ENCODE measurements at places on chromosomes 12 and 14.

GRCh38 chr14:100407376-100408102 is 84.4 kb downstream of the SLC25A47 start:
- no peak for DNase-seq

GRCh38 chr12:16599081-16599480 is 6.9 kb downstream of the LMO3 start:
- no peak for DNase-seq

GRCh38 chr12:122836027-122836921 is 1.0 kb downstream of the HIP1R start:
- DNase-seq = no peak

DNA sequence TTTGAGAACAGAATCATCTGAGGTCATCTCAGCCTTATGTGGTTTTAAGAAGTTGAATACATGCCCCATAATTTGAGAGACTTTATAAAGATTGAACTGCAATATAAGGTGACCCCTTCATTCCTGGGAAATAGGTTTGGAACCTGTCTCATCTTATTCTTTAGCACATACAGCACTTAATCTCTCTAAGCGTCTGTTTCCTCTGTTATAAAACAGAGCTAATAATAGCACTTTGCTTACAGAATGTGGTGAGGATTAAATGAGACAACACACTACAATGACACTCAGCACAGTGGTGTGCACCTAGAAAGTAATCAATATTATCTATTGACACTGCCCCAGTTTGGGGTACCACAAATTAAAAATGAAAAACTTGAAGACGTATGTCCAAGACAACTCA is 102.1 kb downstream of the DUSP6 start:
- DNase-seq = no peak

DNA sequence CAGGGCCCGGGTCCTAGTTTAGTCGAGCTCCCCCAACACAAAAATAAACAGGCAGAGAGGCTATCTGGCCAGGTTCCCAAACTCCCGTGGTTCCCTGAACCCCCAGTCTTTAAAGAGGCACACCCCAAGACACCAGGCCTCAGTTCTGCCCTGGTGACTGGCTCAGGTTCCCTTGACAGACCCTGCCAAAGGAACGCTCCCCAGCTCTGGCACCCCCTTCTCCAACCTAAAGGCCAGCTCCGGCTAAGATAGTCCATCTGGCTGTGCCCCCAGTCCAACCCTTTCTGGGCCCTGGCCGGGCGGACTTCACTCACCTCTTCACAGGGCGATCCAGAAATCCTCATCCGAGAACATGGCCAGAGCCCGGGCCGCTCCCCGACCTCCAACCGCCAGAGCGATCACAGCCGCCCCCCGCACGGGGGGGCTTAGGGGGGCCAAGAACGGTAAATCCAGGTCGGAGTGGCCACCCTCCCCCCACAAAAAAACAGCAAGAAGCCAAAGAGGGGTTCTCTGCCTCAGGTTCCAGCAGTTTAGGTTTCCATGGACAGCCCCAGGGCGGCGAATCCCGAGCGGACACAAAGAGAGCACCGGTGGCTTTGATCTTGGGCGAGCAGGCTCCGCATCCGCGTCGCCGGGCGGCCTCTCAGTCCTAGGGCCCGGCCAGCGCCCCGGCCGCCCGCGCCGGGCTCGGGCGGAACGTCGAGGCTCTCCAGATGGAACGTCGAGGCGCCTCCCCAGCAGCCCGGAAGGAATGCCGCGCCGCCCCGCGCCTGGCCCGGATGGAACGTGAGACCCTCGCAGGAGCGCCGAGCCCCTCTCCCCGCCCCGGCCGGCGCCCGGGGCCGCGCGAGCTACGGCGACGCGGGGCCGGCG is 1.1 kb downstream of the KMT2D start:
- DNase-seq = no peak

DNA sequence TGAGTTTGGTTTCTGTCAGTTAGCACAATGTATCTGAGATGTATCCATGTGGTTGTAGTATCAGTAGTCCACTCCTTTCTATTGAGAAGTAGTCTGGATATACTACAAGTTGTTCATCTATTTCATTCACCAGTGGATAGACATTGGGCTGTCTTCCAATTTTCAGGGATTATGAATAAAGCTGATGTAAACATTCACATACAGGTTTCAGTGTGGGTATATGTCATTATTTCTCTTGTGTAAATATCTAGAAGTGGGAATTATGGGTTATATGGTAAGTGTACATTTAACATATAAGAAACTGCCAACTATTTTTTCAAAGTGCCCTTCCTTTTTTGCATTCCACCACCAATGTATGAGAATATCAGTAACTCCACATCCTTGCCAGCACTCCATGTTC is 35.9 kb downstream of the PHLDA1 start:
- no peak for DNase-seq

DNA sequence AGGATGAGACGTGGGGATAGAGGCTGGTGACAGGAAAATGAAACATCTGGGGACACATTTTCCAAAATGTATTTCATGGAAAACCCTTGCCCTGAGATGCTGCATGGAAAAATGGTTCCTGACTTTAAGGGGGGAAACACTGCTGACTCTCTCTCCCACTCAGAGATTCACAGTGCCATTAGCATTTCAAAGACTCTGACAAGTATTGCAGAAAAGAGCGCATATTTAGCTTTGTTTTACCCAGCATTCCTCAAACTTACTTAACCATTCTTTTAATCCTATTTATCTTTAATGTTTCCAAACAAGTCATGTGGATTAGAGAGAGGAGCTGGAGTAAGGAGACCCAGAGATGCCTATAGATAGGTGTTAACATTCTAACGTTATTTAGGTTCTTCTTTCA is 141.8 kb upstream of the DYRK2 start:
- no peak for DNase-seq

DNA sequence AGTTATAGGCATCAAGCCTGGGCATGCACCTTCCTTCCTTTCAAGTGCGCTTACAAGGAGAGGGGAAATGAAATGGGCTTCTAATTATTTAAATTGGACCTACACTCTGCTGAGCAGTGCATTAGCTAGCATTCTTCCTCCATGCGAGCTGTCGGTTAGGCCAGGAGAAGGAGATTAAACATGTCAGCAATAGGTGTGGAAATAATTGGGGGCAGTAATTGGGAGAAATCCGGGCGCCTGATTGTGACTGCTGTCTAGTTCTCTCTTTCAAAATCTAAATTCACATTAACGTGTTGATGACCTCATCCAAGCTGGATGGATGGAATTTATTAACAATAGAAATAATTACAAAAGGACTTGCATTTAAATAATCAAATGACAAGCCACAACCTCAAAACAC is 86.2 kb upstream of the SEL1L start:
- DNase-seq = no peak

GRCh38 chr12:124512667-124513296 is 54.6 kb downstream of the NCOR2 start:
- DNase-seq = peak; percentile 96

- no peak for DNase-seq
Measured at GRCh38 chr12:96824074-96824837, 82.8 kb upstream of the NEDD1 start.

DNA sequence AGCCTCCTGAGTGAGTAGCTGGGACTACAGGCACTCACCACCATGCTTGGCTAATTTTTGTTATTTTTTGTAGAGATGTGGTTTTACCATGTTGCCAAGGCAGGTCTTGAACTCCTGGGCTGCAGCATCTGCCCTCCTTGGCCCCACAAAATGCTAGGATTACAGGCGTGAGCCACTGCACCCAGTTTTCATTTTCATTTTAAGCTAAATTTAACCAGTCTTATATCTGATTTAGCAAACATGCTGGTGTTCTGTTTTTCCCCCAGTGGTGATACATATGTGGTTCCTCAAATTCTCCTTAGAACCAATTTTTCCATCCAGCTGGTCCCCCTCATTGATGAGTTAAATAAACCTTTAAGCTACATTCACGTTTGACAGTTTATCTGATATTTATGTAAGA is 43.8 kb upstream of the BICD1 start:
- no peak for DNase-seq

DNA sequence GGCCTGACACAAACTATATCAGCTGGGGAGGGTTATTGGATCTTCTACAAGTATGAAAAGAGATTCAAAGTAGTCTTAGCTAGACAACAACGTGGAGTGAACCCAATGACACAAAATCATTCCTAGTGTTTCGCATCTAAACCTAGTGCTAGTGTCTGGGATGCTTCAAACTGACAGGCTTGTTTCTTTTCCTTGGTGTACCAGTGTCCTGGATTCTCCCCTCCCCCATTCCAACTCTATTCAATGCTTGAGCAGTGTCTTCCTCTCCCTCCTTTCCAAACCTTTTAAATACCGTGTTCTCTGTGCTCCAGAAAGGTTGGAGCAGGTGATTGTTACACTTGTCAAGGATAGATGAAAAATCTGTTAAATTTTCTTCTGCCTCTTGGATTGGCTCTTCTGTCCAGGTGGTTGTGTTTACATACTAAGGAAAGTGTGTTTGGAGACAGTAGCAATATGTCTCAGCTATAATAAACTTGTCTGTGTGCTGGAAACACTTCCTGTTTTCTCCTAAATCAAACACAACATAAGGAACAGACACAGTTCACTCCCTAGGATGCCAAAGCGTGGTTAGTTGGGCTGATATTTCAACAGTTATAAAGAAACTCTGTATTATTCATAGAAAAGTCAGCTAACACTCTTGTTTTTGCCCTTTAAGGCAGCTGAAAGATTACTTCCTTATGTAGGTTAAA is 14.4 kb upstream of the GUCY2C start:
- DNase-seq = no peak

GRCh38 chr14:104390221-104390931 is 189.2 kb upstream of the C14orf180 start:
- DNase-seq = peak; percentile 44

DNA sequence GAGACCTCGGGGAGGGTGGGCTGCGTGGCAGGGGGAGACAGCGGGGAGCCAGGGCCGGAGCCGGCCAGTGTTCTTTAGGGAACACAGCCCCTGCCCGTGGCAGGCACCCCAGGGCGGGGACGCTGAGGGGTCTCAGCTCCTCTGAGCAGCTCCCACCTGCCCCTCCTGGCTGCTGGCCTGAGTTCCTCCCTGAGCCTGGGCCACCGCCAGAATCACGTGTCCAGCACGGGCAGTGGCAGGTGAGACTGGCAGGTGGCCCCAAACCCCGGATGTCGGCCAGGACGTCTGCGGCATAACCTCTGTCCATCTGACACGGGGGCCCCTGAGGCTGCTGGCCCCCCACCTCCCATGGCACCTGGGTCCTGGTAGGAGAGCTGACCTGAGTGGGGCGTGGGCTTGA is 25.1 kb downstream of the NOC4L start:
- DNase-seq = no peak

DNA sequence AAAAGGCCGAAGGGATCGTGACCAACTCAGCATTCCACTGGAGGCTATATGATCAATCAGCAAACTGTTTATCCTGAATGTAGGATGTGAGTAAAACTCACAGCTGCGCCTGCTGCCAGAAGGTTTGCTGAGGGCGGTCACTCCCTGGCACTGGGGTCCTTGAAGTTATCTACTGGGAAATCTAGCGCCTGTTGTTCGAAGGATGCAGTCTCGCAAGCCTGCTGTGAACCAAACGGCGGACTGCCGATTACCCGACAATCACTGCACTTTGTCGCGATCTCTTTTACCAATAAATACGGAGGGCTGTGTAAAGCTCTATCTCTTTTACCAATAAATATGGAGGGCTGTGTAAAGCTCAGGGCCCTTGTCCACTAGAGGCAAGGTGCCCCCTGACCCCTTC is 12.9 kb downstream of the DDX51 start:
- no peak for DNase-seq

DNA sequence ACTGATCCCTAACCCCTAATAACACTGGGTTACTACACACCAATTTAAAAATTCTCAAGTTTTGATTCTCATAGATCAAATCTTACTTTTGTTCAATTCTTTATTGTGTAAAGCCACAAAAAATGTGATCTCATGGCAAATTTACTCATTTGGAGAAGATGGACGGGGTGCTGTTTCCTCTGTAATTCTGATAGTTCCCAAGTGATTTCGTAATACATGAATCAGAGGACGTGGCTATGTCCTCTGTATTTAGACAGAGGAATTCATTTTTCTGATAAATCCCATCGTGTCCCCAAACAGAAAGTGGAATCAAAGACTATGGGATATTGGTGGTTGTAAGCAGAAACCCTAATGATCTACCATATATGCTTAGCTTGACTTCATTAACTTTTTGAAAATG is 76.6 kb upstream of the GNG2 start:
- DNase-seq = no peak

DNA sequence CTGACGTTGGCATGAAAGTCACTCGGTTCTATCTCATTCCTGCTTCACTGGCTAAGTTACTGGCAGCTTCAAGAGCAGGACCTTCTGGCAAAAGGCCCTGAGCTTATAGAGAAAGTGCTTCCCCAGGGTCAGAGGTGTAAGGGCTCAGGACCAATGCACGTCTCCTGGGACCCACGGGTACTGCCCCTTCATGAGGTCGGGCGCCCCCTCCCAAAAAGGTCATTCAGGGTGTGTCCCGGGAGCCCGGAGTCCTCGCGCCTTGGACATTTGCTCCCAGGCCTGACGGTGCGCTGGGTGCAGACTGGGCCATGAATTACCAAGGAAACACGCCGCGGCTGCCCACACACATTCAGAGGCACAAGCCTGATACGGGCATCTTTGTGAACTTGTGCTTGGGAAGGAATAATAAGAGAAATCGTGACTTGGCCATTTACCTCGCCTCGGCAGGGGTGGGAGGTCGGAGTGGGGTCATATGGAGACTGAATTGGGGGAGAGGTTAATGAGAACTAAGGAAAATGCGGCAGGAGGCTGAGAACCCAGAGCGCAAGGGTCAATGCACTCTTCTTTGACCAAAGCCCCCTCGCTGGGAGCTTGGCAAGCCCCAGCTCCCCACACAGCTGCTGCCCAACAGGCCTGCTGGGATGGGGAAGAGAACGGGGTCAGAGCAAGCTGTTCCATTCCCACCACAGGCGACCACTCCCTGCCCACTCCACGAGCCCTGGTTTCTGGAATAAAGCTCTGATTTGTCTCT is 15.7 kb upstream of the SLC6A12 start:
- no peak for DNase-seq

DNA sequence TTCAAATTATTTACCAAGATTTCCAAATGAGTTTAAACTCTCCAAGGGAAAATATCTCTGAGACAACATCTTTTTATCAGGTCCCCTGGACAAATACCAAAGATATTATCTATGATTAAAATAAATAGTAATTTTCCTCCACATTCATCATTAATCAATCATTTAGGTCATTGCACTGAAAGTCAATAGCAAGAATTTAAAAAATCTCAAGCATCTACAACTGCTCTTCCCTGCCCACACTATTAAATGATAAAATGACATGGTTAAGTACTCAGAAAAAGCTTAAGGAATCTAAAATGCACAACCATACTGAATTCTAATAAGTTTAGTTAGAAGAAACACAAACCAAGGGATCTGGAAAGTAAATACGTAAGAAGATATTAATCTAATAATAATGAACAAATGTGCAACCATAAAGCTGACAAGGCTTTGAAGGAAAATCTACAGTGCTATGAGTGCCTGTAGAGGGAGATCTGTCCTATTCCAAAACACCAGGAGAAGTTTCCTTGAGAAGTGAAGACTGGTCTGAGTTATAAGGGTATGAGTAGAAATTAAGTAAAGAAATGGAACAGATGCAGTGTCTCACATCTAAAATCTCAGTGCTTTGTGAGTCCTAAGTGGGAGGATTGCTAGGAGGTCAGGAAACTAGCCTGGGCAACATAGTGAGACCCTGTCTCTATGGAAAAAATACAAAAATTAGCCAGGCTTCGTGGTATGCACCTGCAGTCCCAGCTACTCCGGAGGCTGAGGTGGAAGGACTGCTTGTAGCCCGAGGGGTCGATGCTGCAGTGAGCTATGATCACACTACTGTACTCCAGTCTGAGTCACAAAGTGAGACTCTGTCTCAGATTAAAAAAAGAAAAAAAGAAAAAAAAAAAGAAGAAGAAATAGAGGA is 19.2 kb downstream of the INTS13 start:
- DNase-seq = no peak
